ENCODE measurements at places on chromosomes 13 and 19.

GRCh38 chr13:25280396-25280795 is 6.9 kb downstream of the MTMR6 start:
- no peak for DNase-seq
- no peak overlapping the region for H3K27ac ChIP-seq
- H3K36me3 ChIP-seq = peaks cover 3% of the 10 kb centered on the region
- no peak overlapping the region for H3K4me3 ChIP-seq
- H3K4me1 ChIP-seq = peaks cover 23% of the 10 kb centered on the region

GRCh38 chr13:104967836-104968630 is 1567.4 kb downstream of the EFNB2 start:
- no peaks in the 10 kb centered on the region for H3K36me3 ChIP-seq
- H3K27me3 ChIP-seq = no peaks in the 10 kb centered on the region
- no peak overlapping the region for H3K4me3 ChIP-seq
- no peak overlapping the region for H3K27ac ChIP-seq

- no peak overlapping the region for H3K27ac ChIP-seq
- H3K27me3 ChIP-seq = no peaks in the 10 kb centered on the region
- no peak for DNase-seq
Measured at GRCh38 chr19:55253842-55254624, 4.8 kb downstream of the PPP6R1 start.

- no peak overlapping the region for H3K4me3 ChIP-seq
- H3K27me3 ChIP-seq = no peaks in the 10 kb centered on the region
- DNase-seq = no peak
- H3K27ac ChIP-seq = no peak overlapping the region
- peaks cover 4% of the 10 kb centered on the region for H3K4me1 ChIP-seq
Measured at GRCh38 chr13:100356426-100356825, 232.2 kb downstream of the GGACT start.

DNA sequence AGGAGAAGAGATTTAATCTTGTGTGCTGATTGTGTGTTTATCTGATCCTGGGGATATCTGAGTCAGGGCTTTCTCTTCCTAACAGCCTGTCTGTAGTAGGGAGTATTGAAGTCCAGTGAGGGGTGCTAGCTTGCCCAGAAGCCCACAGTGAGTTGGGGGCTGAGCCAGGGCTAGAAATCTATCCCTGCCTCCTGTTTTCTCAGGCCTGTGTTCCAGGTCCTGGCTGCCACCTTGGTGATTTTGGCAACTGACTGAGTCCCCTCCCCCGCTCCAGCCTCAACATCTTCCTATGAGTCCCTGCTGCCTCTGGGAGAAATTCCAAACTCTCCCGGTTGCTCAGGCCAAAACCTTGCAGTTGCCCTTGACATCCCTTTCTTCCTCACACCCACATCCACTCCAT is 7.7 kb upstream of the NOVA2 start:
- no peak overlapping the region for H3K27ac ChIP-seq
- no peak for DNase-seq
- H3K36me3 ChIP-seq = no peaks in the 10 kb centered on the region
- H3K4me1 ChIP-seq = peaks cover 6% of the 10 kb centered on the region
- H3K4me3 ChIP-seq = no peak overlapping the region
